ENCODE measurements at places on chromosomes 12 and 14. TPM values are rescaled to one million over a fixed set of nuclear protein-coding genes. Genes with fewer than 3 reads are reported as not detected.

- no peaks in the 10 kb centered on the region for H3K4me1 ChIP-seq
- H3K4me3 ChIP-seq, result no peak overlapping the region
- H3K36me3 ChIP-seq, result no peaks in the 10 kb centered on the region
- H3K27me3 ChIP-seq, result no peaks in the 10 kb centered on the region
- H3K27ac ChIP-seq, result no peak overlapping the region
These were observed 264.7 kb downstream of the ZFP36L1 start for GRCh38 chr14:68528040-68528687.

- H3K4me1 ChIP-seq, result no peaks in the 10 kb centered on the region
- no peaks in the 10 kb centered on the region for H3K27me3 ChIP-seq
- H3K4me3 ChIP-seq, result no peak overlapping the region
- no peak for DNase-seq
- no peak overlapping the region for H3K27ac ChIP-seq
These were observed 92.9 kb downstream of the GCH1 start for GRCh38 chr14:54809767-54810166.

GRCh38 chr14:88248606-88249005, 74.5 kb downstream of the KCNK10 start:
- H3K4me3 ChIP-seq, result no peak overlapping the region
- DNase-seq, result no peak
- H3K4me1 ChIP-seq, result no peaks in the 10 kb centered on the region
- no peaks in the 10 kb centered on the region for H3K36me3 ChIP-seq
- H3K27ac ChIP-seq, result no peak overlapping the region
- no peaks in the 10 kb centered on the region for H3K27me3 ChIP-seq

DNA sequence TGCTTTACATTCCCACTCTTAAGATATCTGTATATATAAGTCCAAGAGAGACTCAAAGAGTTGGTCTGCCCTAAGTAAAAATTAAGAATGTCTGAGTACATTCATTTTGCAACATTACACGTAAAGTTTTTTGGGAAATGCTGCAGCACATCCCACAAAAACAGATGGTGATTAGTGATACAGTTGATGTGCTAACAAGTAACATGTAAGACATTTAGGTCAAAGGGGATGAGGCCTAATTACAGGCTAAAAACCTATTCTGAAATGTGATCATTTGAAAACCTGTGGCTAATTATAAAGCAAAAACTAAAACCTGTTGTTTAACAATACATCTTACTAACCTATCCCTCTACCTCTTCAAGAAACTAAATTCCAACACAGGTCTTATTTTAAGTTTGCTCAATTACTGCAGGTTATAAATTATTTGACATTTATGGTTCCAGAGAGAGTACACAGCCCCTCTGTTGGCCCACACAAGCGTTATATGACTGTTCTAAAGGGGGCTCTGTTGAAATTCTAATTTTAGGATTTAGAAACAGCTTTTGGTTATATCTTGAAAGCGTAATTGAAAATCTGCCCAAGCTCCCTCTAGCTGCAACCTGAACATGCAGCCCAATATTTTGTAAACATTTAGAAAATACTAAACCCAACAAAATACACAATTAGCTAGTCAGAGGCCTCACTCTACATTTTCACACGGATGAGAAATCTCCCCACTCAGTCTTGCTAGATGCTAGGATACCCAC, 42.9 kb downstream of the BRAP start:
- no peak overlapping the region for H3K27ac ChIP-seq
- no peak for DNase-seq
- no peak overlapping the region for H3K4me3 ChIP-seq
- H3K36me3 ChIP-seq, result no peaks in the 10 kb centered on the region
- no peaks in the 10 kb centered on the region for H3K27me3 ChIP-seq

Gene DYRK4
- total RNA-seq, result 13.1 TPM

Gene RD3L
- total RNA-seq, result not detected
